Mesothelial cell of epicardium (in vitro differentiated cells): ENCODE measurements at places on chromosomes 5 and 9. TPM values are rescaled to one million over a fixed set of nuclear protein-coding genes. Genes with fewer than 3 reads are reported as not detected.
A peak's percentile ranks its signal among the peaks of the same experiment; 100 is the strongest.

- DNase-seq: no peak
Observed at GRCh38 chr5:132773601-132774355, 3.3 kb downstream of the SEPTIN8 start.

- no peak for DNase-seq
Observed at GRCh38 chr9:16052146-16052545, 499.3 kb downstream of the CCDC171 start.

DNA sequence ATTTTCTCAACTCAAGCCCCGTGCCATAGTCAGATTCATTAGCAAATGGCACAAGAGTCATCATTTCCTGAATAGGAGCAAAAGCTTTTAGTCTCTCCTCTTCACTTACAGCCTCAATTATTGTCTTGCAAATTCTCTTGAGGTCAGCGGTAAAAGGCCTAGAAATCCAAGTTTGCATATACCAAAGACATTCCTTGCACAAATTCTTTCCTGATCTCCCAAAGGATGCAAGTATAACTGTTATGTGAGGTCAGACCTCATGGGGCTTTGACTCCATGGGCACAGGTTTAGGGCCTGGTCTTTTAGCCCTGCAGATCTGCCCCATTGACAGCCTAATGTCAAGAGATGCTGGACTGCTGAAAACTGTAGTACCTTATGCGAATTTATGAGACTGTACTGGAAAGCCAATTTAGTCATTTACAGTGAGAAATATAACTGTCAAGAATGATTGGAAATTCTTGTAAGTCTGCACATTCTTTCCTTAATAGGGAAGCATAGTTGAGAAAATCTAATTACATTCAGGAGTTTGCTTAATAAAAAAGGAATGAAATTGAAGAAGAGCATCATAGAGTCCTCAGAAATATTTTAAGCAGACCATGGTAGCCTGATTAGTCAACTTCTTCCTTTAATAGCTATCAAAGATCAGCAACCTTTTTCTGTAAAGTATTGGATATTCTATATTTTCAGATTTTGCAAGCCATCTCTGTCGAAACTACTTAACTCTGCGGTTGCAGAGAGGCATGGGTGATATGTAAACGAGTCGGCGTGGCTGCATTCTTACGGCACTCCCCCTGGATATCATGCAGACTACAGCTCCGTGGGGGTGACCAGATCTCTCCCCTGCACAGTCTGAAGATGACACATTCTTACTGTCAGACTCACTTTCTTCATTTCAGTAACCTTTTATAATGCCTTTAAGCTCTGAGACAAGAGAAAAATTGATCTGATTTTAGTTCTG, 45.2 kb downstream of the GCNT4 start:
- DNase-seq: peak; percentile 44

- no peak for DNase-seq
Observed at GRCh38 chr5:172806897-172807672, 27.0 kb upstream of the ERGIC1 start.

- no peak for DNase-seq
Observed at GRCh38 chr5:79297661-79298060, 61.7 kb downstream of the JMY start.

- no peak for DNase-seq
Observed at GRCh38 chr5:133668458-133668857, 56.1 kb upstream of the FSTL4 start.

DNA sequence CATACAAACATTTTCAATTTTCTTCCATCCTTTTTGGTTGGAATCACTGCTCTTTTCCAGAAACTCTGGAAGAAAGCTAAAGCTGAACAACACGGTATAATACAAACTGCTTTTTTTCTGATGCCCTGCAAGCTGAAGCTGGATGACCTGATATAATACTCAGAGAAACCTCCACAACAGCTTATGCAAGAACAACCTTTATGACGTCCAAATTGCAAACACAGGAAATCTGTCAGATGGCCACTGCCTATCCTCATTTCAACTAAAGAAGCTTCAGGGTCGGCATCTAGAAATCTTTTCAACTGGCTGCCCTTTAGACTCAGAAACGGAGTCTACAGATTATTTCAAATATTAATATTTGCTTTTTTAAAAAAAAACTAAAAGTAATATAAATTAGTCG, 106.5 kb upstream of the PRDM9 start:
- DNase-seq: no peak

The IL5 gene
- not detected in 3 replicates for total RNA-seq

The IL13 gene
- total RNA-seq: 0.33 to 0.78 TPM (median 0.50 TPM) in 3 replicates

The CCNG1 gene
- 229 to 243 TPM (median 230 TPM) in 3 replicates for total RNA-seq

The SLC36A3 gene
- total RNA-seq: not detected in 3 replicates

The HRCT1 gene
- total RNA-seq: 0.72 to 1.2 TPM (median 1.0 TPM) in 3 replicates
